Fibroblast of skin of left quadriceps (primary cell): ENCODE measurements at places on chromosomes 4 and X.

GRCh38 chr4:130486186-130486585 lies 1390.2 kb downstream of the C4orf33 start:
- peak; percentile 23 for DNase-seq

GRCh38 chrX:37474478-37474877 lies 97.0 kb upstream of the LANCL3 start:
- DNase-seq, result no peak

GRCh38 chrX:44970709-44971108 lies 97.7 kb downstream of the KDM6A start:
- no peak for DNase-seq

DNA sequence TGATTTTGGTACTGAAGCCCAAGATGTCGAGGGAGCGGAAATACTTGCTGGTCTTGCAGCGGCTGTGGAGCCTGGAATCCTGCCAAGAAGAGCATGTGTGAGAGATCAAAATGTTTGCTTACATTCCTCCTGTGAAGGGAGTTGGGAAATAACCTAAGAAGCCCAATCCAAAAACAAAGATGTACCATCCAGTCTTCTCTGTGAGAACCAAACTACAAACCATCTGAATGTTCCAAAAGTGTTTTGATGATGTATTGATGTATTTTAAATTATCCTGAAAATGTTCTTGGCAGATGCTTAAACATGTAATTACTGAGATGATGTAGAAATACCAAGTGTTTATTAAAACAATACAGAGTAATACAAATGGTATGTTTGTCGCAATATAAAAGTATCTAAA lies 10.1 kb upstream of the ADH1A start:
- DNase-seq, result peak; percentile 84

DNA sequence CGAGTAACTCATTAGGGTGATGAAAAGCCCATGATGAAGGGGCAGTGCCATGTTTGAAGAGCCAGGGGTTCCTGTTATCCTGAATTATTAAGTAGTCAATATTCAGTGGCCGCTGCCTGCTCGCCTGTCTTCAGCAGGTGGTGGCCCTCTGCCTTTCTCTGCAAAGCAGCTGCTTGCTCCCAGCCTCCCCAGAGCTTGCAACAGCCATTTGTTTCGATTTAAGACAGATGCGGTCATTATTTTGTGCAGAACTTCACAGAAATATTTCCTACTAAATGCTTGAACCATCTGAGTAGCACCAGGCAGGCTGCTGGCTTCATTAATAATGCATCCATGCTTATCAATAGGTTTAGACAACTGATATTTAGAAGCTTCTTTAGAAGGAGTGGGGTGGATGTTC lies 104.3 kb upstream of the TTC29 start:
- no peak for DNase-seq

GRCh38 chrX:6667048-6667768 lies 132.3 kb upstream of the VCX3A start:
- DNase-seq, result no peak

GRCh38 chr4:86100539-86101215 lies 259.2 kb downstream of the MAPK10 start:
- no peak for DNase-seq

- no peak for DNase-seq
Observed at GRCh38 chr4:10015140-10015753, 6.0 kb downstream of the SLC2A9 start.

- DNase-seq, result no peak
Observed at GRCh38 chr4:169675825-169676224, 55.4 kb downstream of the CLCN3 start.

- peak; percentile 5 for DNase-seq
Observed at GRCh38 chrX:102345916-102346315, 93.9 kb downstream of the NXF2B start.

GRCh38 chr4:113302051-113302450 lies 252.6 kb downstream of the ANK2 start:
- DNase-seq, result peak; percentile 20

DNA sequence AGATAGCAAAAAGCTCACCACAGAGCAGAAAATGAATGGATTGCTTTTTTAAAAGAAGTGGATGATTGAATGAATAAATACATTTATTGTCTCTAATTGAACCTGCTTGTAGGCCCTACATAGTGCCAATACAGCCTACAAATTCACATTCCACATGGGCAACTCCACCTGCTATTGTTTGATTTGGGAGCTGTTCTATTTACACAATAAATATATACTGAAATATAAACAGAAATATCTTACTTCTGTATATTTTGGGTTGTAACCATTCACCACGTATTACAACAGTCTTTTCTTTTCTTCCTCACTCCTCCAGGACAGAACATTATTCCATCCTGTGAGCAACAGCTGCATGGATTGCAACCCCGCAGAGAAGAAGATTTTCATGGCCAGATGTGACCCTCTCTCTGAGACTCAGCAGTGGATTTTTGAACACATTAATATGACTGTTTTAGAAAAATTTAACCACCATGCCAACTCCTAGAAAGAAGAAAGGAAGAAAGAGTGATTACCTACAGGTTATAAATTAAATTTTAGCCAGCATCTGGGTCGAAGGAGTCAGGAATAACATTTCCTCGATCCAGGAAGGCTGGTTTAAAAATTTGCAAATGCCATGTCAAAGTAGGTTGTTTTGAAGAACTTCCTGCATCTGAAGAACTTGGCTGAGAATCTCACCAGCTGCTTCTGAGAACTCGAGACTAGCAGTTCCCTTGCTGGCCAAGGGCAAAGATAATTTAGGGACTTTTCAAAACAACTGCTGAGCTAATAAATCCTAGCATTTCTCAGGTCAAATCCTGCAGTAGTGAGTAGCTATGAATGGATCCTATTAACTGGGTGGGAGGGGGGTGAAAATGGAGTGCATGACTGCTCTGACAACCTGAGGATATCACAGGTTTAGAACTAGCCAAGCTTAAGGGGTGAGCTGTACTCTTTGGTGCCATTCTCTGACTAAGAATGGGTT lies 128.7 kb upstream of the GALNT7 start:
- no peak for DNase-seq

- no peak for DNase-seq
Observed at GRCh38 chrX:15721911-15722310, 16.2 kb upstream of the CA5B start.
